GM13977 (cell line): ENCODE measurements at places on chromosomes 1 and 21.

DNA sequence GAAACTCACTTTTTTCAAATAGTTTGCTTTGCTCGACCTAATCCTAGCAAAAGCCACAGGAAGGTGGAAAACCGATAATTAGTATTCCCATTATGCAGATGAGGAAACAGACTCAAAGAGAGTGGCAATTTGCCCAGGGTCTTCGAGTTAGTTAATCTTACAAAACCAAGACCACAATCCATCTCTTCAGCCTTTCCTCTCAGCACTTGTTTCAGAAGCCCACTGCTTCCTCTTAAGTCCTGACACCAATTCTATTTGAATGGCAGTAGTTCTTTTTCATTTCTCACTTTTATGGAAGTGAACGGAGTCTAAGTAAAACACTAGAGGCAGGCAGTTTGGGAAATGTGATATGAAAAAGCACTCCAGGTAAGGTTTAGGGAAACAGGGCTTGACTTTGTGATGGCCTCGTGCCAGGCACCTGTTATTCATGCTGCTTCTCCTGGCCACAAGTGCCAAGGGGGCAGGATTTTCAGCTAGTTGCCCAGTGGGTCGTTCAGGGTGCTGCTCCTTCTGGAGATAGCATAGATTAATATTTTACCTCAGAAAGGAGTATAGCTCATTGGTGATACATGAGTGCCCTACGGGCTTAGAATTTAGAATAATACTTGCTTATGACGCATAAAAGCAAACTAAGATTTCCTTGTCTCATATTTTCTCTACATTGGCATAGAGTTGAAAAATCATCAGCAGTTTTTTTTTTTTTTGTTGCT is 76.6 kb upstream of the NRIP1 start:
- no peak for DNase-seq

DNA sequence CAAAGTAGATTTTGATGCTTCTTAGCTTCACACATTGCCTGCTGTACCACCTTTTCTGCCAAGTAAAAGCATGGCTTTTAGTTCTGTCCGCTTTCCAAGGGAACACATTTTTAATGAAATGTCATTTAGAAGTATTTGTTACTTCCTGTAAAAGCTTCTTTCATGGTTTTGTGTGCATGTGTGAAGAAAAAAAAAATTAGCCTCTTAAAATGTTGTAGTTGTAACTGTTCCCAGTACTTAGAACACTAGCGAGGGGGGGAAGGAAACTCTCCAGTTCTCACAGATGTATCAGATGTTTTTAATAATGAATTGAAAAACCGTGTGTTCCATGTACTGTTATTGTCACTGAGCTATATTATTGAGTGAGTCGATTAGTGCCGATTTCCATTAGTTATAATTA is 568.3 kb upstream of the ADGRL2 start:
- no peak for DNase-seq

GRCh38 chr1:180994262-180994661 is 28.4 kb downstream of the STX6 start:
- DNase-seq: no peak

DNA sequence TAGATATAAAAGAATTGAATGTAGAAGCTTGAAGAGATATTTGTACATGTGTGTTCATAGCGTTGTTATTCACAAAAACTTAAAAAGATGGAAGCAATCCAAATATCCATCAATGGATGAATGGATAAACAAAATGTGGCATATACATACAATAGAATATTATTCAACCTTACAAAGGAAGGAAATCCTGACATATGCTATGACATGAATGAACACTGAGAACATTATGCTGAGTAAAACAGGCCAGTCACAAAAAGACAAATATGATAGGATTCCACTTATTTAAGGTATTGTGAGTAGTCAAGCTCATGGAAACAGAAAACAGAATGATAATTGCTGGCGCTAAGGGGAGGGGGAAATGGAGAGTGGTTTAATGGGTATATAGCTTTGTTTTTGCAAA is 47.0 kb upstream of the DYRK1A start:
- DNase-seq: no peak

DNA sequence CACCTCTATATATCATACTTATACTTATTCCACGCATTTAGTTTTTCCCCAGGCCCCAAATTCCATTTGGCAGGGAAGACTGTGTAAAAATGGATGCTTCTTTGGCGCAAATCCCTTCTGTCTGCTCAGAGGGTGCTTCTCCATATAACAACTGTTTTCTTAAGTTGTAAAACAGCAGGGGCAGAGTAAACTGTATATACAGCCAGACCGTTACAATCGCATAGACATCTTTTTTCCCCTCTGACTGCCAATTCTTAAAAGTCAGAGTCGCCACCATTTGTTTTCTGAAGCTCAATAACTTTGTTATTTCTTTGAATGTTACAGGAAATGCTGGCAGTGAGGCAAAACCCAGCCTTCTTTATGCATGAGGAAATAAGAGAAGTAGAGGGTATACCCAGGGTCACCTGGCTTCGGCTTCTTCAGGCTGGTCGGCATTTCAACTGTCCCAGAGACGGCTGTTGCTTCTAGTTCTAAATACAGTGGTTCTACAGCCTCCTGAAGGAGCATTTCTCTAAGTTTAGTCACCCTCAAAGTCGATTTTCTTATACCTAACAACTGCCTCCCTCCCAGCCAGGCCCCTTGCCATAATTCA is 188.4 kb downstream of the CLIC6 start:
- DNase-seq: no peak

GRCh38 chr1:61461406-61462384 is 263.2 kb downstream of the TM2D1 start:
- no peak for DNase-seq

DNA sequence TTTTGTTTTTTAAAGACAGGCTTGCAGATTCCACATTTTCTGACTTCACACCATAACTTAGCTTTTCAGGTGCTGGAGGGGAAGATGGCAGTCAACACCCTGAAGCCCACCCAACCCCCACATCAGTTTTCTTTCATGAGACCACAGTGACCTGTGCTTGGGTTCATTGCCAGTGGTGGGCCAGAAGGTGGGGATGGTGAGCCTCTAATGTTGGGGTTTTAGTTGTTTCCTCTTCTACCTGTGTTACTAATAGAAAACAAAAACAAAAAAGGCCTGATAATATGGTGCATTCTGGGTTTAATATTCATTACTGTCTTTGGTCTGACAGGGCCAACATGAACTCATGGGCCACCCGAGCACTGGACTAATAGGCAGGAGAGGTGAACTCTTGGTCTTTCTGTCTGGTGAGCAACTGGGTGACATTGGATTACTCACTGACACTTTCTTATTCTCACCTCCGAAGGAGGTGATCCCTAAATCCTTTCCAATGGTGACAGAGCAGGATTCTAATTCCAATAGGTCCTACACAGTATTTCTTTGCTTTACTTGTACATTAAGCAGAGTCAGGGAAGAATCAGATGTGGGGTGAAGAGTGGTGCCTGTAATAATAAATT is 132.8 kb downstream of the CLIC6 start:
- peak; percentile 65 for DNase-seq

DNA sequence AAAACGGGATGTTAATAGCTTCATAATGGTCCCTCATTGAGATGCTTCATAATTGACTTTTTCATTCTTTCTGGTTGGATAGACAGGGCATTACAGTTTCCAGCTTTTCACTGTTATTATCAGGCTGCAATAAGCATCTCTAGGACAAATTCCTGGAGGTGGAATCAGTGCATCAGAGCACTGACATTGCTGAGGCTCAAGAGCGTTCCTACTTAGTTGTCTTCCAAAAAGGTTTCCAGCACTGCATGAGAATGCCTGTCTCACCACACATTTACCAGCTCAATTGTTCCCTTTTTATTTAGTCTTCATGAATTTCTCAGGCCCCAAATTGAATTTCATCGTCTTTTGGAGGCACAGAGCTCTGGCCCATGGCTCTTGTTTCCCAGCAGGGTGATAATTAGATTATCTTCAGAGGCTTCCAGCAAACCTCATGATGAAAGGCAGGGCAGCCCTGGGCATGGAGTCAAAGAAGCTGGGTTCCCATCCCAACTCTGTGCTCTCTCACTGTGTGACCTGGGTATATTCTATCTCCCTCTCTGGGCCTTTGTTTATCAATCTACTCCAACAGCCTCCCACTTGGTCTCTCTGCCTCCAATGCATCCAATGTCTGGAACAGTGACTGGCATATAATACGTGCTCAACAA is 451.4 kb downstream of the PTPRU start:
- DNase-seq: no peak

- no peak for DNase-seq
Observed at GRCh38 chr1:166730299-166730888, 108.9 kb upstream of the POGK start.

GRCh38 chr1:232481091-232481490 is 148.8 kb downstream of the SIPA1L2 start:
- DNase-seq: no peak

GRCh38 chr1:96581772-96582171 is 139.8 kb upstream of the PTBP2 start:
- DNase-seq: no peak

DNA sequence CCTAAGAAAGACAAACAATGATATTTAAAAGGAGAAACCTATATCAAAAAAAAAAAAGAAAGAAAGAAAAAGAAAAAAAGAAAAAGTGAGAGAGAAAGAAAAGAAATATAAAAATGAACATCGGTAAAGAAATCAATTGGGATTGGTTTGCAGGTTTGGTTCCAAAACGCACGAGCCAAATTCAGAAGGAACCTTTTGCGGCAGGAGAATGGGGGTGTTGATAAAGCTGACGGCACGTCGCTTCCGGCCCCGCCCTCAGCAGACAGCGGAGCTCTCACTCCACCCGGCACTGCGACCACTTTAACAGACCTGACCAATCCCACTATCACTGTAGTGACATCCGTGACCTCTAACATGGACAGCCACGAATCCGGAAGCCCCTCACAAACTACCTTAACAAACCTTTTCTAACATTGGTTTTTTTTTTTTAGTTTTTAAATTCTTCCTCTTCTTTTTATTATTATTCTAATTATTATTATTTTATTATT is 11.7 kb downstream of the LHX9 start:
- DNase-seq: peak; percentile 23

- DNase-seq: no peak
Observed at GRCh38 chr1:94319319-94320102, 82.1 kb upstream of the ARHGAP29 start.

DNA sequence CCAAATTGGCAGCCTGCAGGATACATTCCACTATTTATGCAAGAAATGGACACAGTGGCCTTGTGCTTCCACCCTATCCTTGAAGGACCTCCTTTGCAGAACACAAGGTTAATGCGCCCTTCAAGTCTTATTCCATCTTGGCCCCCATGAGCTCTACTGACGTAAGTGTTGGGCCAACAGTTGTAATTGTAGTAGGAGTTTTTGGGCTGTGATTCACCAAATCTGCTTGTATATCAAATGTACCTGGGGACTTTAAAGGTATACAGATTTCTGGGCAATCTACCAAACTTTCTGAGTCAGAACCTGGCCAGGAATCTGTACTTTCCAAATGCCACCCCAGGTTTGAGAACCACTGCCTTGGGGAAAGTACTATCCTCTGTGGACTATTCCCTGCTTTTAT is 100.9 kb upstream of the MARK1 start:
- DNase-seq: no peak

DNA sequence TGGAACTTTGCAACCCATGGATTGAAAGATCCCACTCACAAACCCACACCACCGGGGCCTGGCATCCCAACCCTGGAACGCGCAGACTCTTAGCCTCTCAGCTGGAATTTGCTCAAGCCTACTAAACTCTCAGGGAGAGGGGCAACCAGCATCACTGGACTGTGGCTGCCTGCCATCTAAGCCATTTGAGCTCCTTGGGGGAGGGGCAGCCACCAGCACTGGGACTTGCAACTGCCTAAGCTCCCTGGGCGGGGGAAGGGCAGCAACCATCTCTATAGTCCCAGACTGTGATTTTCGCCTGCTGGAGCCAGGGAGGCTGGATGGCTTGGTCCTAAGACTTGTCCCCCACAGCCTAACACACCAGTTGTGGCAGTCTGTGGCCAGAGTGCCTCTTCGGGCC is 122.3 kb downstream of the SNX7 start:
- DNase-seq: no peak

DNA sequence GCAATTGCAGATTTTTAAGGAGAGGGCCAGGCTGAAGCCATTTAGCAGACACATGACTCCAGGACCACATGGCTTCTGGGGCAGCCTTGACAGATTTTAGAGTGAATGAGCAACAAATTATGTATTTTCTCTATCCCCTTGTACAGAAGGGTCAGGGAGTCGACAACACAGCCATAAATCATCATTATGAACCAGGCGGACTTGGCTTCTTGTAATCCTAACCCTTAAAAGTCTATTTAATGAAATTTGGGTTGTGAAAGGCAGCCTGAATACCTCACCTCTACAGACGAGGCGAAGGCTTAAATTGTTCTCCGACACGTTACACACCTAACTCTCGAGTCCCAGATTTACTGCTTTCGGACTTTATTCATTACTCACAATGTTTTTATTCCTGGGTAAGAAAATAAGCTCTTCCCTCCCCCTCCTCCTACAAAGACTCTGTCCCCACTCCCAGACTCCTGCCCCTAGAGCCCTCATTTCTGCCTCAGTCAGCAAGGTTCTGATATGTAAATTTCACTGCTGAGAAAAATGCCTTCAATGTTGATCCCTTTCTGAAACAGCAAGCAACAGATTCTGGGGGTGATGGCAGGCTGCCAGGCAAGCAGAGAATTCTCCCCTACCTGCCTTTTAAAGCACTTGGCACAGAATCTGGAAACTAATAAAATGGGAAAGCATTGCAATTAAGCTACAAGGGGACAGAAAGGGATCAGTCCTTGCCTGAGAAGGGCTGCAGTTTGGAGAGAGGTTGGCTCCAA is 51.6 kb downstream of the PLPP3 start:
- DNase-seq: no peak

DNA sequence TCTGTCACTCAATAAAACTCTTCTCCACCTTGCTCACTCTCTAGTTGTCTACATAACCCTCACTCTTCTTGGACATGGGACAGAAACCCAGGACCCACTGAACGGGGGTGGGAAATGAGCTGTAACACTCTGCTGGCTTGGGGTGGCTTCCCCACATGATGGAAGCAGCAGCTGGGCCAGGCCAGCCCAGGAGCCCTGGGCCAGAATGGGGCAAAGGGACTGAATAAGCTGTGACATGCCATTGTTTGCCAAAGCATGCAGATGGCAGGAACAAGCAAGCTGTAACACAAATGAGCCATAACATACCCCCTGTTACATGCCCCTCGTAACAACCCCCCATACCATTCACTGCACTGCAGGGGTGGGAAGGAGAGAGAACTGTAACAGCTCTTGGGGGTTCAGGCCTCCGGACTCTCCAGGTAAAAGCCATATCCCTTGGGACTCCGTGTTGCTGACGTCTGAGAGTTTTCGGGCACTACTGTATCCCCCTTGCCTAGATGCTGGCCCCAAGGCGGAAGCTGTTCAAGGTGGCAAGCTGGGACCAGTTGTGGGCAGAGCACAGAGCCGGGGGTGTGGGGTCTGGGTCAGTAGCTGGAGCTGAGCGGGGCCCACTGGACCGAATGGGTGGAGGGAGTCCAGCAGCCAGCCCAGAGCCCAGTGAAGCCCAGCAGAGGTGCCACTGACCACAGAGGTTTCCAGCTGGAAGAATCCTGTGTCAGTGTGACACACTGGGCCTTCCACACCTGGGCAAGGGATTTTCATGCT is 56.1 kb upstream of the DMRTB1 start:
- DNase-seq: no peak

DNA sequence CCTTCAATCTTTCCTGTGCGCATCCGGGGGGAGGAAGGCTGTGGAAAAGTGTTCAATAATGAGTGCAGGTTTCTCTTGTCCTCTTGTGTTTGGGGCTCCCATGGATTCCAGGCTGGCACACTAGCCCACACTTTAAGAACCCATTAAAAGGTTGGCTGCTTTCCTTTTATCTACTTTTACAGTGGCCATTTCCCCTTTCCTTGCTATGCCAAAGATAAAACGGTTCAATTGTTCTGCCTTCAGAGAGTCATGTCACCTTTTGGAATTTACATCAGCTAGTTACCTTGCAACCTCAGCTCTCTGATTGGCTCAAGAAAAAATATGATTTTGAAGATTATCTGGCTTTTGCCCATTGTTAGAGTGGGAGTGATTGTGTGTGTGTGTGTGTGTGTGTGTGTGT is 182.3 kb downstream of the SDCCAG8 start:
- DNase-seq: no peak
